Ovary (tissue), 10 donors: ENCODE measurements at places on chromosomes 2 and 18. TPM values are rescaled to one million over a fixed set of nuclear protein-coding genes. Genes with fewer than 3 reads are reported as not detected.

Gene PSMD14
- polyA plus RNA-seq, result 15.3 TPM

Gene RIT2
- polyA plus RNA-seq, result not detected

Gene CHCHD5
- polyA plus RNA-seq, result 26.0 TPM

Gene RGPD4
- polyA plus RNA-seq, result not detected
